ENCODE measurements at places on chromosomes 2 and 18.

DNA sequence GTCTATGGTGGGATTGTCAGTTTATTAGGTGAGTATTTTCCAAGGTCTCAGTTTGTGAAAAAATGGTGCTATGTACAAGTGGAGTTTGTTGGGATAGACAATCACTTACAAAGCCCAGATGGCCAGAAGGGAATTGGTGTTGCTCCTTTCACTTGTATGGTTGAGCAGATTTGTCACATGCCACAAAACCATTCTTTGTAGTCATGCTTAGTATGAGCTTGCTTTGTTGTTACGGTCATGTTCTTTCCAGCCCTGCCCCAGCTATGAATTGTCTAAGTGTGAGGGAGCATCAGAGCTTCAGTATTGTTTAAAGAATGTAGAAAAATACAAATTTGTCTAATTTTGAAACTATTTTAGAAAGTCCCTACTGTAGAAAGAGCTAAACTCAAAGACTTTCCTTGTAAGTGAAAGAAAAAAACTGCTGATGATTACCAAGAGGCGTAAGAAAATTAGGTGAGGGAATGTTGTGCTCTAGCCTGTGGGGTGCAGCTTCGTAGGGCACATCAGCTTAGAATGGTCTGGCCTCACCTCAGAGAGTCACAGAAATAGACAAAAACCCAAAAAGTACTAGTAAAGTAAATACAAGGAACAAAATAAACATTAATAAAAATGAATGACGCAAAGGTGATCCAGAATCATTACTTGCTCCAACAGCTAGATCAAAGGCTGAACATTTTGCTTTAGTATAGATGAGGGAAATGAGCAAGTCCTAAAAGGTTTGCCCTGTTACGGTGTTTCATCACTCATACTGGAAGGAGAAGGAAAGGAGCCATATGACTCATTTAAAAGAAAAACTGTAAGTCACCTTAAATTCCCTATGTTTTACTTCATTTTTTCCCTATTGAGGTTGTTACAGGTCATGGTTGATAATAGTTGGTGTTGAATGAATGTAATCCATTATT is 9.2 kb downstream of the TGIF1 start:
- H3K4me1 ChIP-seq, result no peaks in the 10 kb centered on the region
- peaks cover 25% of the 10 kb centered on the region for H3K36me3 ChIP-seq
- DNase-seq, result no peak
- H3K27ac ChIP-seq, result no peak overlapping the region
- H3K27me3 ChIP-seq, result no peaks in the 10 kb centered on the region

DNA sequence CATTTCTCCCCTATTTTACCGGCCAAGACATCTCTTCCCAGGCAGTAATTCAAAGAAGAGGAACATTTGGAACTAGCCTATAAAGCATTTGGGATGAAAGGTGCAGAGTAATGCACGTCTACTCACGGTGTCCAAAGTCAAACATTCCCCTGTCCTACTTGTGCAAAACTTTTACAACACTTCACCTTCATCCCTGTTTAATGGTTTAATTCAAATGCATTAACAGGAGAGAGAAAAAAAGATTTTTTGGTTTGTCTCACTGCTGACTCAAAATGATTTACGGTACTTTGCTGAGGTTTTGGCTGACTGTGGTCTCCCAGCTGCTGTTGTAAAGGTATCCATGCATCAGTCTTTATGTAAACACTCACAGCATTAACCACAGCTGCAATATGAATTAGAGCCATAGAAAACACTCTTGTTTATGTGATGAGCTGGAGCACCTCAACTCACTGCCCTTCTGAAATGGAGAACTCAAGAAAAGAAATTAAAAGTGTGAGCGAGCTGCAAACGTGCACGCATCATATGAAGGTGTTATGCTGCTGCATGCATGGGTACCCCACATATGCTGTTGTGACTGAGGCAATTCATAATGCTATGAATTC is 220.5 kb downstream of the PIEZO2 start:
- no peak overlapping the region for H3K27ac ChIP-seq
- DNase-seq, result no peak
- H3K27me3 ChIP-seq, result no peaks in the 10 kb centered on the region
- no peaks in the 10 kb centered on the region for H3K36me3 ChIP-seq

DNA sequence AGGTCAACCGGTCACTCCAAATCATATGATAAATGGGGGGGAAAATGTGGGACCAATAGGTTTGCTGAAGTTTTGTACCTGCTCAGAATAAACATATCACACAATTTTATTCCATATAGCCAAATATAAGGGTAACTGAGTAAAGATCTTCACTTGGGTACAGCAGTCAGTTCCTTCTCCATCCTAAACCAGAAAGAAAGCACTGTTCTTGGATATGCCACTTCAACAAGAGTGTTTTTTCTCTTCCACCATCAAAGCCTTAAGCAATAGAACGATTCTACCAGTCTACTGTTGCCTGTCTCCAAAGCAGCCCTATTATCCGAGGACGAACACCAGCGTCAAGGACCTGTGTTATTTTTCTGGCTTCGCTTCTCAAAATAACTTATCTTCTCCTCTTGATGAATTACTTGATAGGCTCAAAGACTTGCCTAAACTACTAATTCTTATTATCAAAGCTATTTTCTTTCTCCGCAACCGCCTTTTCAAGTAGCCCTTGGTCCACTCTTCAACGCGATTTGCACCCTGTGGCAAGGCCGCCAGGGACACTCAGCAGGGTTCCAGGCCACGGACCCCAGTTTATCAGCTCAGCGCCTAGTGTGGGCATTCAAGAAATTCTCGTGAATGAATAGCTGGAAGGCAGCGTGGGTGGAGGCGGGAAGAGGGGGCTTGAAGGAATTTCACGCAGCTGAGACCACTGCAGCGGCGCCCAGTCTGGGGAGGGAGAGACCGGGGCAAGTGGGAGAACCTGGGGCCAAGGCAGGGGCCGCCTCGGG is 646 bp downstream of the ALS2 start:
- no peaks in the 10 kb centered on the region for H3K4me1 ChIP-seq
- no peak for DNase-seq
- peak overlapping the region; percentile 87 for H3K4me3 ChIP-seq
- H3K36me3 ChIP-seq, result no peaks in the 10 kb centered on the region
- H3K27ac ChIP-seq, result peak overlapping the region; percentile 94
- no peaks in the 10 kb centered on the region for H3K27me3 ChIP-seq

DNA sequence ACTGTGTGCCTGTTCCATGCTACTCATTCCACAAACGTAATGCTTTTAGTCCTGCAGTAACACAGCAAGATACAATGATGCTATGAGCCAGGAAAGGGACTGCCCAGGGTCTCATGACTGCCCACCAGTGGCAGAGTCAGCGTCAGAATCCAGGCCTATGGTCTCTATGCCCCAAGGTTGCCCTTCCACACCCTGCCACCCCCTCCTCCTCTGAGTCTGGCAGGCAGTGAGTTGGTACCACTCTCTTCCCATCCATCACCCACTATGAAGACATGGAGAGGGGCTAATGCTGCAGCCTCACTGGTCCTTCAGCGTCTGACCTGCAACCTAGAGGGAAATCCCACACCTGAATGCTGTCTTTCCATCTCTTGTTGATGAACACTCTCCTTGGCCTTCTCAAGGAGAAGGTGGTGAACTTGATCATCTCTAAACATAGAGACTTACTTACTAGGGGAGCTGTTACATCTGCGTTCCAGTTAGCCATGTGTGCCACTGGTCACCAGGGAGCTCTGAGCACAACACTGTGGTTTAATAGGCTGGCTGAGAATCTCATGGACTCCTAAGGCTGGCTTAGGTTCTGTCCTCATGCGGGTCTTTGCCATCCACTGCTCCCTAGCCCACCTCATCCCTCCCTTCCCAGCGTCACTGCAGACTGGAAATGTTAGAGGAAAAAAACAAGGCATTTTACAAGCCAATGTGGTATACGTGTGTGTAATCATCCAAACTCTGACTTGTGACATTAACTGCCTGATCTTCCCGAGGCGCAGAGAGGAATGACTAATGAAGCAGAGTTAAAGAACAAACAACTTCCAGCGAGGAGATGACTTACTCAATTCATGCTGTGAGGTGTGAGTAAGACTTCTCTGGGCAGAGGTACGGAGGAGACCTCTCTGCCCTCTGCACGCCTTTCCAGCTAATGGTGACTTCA is 28.8 kb downstream of the STEAP3 start:
- peaks cover 10% of the 10 kb centered on the region for H3K4me1 ChIP-seq
- no peaks in the 10 kb centered on the region for H3K27me3 ChIP-seq
- no peaks in the 10 kb centered on the region for H3K36me3 ChIP-seq
- no peak overlapping the region for H3K4me3 ChIP-seq
- H3K27ac ChIP-seq, result no peak overlapping the region

DNA sequence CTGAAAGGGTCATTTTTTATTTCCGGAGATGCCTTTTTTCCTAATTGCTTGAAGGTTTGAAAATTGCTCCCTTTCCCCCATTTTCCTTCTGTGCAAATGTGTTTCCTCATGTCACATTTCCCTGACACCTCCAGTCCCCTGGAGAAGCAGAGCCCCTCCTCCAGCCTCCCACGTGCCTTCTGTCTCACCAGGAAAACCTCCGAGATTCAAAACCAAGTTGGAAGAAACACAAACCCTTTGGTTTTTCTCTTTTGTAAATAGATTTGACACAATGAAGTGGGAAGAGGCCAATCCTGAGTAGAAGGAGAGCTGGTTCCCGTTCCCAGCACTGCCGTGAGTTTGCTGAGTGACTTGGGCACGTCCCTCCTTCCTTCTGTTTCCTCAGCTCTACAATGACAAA is 125.4 kb upstream of the MYCN start:
- H3K4me3 ChIP-seq, result no peak overlapping the region
- no peaks in the 10 kb centered on the region for H3K27me3 ChIP-seq

DNA sequence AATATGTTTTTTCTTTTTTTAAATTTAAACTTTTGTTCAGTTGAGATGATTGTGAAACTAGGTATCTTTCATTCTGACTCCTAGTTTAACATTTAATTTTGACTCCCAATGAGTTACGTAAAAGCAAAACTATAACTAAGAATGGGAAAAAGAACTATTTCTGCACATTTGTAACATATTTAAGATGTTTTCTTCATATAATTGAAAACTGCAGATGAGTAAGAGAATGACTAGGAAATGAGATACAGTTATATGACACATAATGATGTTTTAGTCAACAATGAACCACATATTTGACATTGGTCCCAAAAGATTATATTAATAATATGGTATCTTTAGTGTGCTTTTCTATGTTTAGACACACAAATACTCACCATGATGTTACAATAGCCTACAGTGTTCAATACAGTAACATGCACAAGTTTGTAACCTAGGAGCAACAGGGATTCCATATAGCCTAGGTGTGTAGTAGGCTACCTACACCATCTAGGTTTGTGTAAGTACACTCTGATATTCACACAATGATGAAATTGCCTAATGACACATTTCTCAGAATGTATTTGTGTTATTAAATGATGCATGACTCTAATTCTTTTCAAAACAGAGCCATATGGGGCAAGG is 12.6 kb downstream of the ERMN start:
- H3K27me3 ChIP-seq, result no peaks in the 10 kb centered on the region
- no peak overlapping the region for H3K27ac ChIP-seq

- H3K4me3 ChIP-seq, result no peak overlapping the region
- peaks cover 12% of the 10 kb centered on the region for H3K4me1 ChIP-seq
- H3K27me3 ChIP-seq, result no peaks in the 10 kb centered on the region
- peak; percentile 48 for DNase-seq
- H3K36me3 ChIP-seq, result peaks cover 2% of the 10 kb centered on the region
- H3K27ac ChIP-seq, result no peak overlapping the region
These were observed 72.5 kb upstream of the ID2 start for GRCh38 chr2:8609357-8609811.

GRCh38 chr2:220478305-220479058 is 851.1 kb downstream of the SLC4A3 start:
- no peak overlapping the region for H3K4me3 ChIP-seq
- no peaks in the 10 kb centered on the region for H3K4me1 ChIP-seq
- no peak for DNase-seq
- H3K27ac ChIP-seq, result no peak overlapping the region
- no peaks in the 10 kb centered on the region for H3K36me3 ChIP-seq

- no peak for DNase-seq
- no peak overlapping the region for H3K27ac ChIP-seq
- no peaks in the 10 kb centered on the region for H3K27me3 ChIP-seq
- no peaks in the 10 kb centered on the region for H3K36me3 ChIP-seq
These were observed 6.8 kb upstream of the ANKRD62 start for GRCh38 chr18:12086677-12087470.

- no peaks in the 10 kb centered on the region for H3K36me3 ChIP-seq
- no peaks in the 10 kb centered on the region for H3K4me1 ChIP-seq
- no peak overlapping the region for H3K4me3 ChIP-seq
These were observed 104.6 kb upstream of the EPHA4 start for GRCh38 chr2:221676566-221677172.

DNA sequence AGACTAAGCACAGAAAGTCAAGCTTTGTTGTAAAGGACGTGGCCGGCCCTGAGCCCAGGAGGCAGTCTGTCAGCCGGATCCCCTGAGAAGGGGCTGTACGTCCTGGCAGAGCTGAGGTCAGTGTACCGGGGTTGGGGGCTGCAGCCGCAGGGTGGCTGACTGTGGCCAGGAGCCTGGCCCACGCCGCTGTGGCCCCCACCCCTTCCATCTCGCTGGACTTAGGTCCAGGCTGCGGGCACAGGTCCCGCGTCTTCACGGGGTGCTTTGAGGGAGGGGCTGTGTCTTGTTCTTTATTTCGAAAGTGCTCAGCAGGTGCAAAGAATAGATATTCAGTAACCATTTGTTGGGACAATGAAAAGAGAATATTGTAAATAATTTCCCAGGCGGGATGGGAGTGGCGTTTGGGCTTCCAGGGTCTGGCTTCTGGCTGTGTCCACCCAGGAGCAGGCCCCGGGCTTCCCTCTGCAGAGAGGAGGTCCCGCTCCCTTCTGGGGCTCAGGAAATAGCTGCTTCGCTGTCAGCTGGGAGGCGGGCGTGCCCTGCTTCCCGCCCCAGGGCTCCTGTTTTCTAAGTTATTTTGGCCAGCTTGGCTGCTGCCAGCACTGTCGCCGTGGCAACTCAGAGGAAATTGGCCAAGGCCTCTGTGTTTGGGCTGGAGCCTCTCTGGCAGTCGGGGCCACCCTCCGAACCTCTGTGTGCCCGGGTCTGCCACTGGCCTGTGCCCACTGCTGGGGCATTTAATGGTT is 7.4 kb downstream of the NFATC1 start:
- no peak overlapping the region for H3K4me3 ChIP-seq
- DNase-seq, result peak; percentile 68
- H3K4me1 ChIP-seq, result peaks cover 11% of the 10 kb centered on the region
- H3K36me3 ChIP-seq, result no peaks in the 10 kb centered on the region
- peaks cover 17% of the 10 kb centered on the region for H3K27me3 ChIP-seq

GRCh38 chr2:45932278-45932975 is 281.0 kb downstream of the PRKCE start:
- H3K4me1 ChIP-seq, result peaks cover 6% of the 10 kb centered on the region
- H3K27me3 ChIP-seq, result no peaks in the 10 kb centered on the region
- peak; percentile 46 for DNase-seq
- no peak overlapping the region for H3K4me3 ChIP-seq
- no peaks in the 10 kb centered on the region for H3K36me3 ChIP-seq
- H3K27ac ChIP-seq, result no peak overlapping the region

GRCh38 chr2:36389091-36389564 is 33.5 kb downstream of the CRIM1 start:
- no peaks in the 10 kb centered on the region for H3K27me3 ChIP-seq
- DNase-seq, result no peak
- H3K27ac ChIP-seq, result peak overlapping the region; percentile 17
- H3K36me3 ChIP-seq, result peaks cover 7% of the 10 kb centered on the region
- no peak overlapping the region for H3K4me3 ChIP-seq

All from trophoblast cell (in vitro differentiated cells and primary cell).